Stimulated activated CD4-positive, alpha-beta T cell treated with anti-CD3 and anti-CD28 coated beads, Interleukin-1b, Interleukin-23, amount 100 ng/mL, for 4 hours (primary cell): ENCODE measurements at places on chromosomes 2 and 18.

DNA sequence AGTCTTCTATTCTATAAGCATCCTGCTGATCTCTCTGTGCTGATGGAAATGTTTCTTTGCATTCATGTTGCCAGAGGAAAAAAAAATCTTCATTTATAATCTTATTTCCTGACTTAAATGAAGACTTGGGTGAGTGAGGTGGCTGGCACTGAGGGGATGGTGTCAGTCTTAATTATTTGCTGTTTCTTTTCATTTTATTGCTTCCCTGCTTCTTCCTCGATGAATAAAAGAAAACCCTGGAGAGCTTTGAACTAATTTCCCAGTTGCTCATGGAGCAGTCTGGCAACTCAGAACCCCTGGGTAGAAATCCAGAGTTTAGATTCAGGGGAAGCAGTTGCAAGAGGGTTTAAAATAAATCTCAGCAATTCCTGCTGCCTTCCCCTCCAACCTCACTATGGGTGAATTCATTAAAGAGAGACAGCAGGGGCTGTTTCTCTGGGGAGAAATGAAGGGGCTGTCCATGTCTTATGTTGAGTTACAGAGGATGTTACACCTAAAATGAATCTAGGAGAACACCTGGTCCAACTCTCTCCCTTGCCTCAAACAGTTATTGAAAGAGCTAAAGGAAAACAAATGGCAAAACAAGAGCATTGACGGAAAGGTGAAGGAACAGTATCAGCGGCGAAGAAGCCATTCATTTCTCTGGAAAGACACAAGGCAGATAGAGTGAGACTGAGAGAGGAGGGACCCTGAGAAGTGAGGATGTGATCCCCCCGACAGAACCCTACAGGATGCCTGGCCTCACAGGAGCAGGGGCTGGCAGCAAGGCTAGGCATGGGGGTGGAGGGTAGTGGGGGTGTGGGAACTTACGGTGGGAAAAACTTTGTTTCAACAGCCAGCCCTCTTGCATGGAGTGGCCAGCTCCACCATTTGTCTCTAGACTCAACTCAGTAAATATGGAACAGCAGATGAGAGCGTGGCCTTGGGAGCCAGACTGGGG is 41.0 kb downstream of the SP110 start:
- no peak for DNase-seq

- DNase-seq: no peak
Observed at GRCh38 chr2:201698588-201699226, at the start of gene MPP4. Gene MPP4, minus strand, starts transcription at chr2:201698644. Its CDS starts 4,690 bp downstream, at chr2:201693954.

GRCh38 chr18:3982541-3982940 is 472.6 kb downstream of the DLGAP1 start:
- no peak for DNase-seq

DNA sequence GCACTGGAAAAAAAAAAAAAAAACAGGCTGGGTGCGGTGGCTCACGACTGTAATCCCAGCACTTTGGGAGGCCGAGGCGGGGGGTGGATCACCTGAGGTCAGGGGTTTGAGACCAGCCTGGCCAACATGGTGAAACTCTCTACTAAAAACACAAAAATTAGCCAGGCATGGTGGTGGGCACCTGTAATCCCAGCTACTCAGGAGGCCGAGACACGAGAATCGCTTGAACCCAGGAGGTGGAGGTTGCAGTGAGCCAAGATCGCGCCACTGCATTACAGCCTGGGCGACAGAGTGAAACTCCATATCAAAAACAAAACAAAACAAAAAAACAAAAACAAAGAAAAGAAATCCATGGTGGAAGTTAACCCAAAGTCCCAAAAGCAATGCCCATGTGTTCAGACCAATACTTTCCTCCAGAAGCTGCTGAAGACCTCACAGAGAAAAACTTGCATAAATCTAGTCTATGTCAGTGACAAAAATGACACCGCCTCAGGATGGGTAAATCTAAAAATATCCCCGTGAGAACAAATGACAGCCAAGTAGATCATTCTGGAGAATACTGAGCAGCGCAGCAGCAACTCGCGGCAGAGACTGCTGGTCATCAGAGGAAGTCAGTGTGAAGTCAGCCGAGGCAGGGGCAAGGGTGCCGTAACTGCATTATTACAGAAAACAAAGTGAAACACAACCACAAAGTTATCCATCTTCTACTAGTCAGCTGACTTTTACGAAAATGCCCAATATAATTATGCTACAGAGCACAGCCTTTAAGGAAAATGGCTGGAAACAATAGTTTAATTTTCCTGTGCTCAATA is 41.0 kb downstream of the LPIN2 start:
- DNase-seq: no peak

DNA sequence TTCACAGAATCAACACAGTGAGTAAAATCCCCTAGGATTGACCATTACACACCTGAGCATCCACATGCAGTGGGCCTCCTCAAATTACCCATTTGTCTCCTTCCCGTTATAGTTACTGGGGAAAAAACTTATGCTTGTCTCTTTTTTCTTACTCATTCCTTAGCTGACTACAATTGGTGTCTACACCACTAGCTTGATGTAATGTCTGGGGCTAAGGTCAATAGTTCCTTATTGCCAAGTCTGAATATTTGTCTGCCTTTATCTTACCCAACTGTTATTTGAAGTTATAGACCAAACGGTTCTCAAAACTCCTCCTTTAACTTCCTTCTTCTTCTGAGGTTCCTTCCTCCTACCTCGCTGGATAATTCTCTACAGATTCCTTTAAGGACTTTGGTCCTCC is 41.9 kb upstream of the TMEM17 start:
- no peak for DNase-seq

DNA sequence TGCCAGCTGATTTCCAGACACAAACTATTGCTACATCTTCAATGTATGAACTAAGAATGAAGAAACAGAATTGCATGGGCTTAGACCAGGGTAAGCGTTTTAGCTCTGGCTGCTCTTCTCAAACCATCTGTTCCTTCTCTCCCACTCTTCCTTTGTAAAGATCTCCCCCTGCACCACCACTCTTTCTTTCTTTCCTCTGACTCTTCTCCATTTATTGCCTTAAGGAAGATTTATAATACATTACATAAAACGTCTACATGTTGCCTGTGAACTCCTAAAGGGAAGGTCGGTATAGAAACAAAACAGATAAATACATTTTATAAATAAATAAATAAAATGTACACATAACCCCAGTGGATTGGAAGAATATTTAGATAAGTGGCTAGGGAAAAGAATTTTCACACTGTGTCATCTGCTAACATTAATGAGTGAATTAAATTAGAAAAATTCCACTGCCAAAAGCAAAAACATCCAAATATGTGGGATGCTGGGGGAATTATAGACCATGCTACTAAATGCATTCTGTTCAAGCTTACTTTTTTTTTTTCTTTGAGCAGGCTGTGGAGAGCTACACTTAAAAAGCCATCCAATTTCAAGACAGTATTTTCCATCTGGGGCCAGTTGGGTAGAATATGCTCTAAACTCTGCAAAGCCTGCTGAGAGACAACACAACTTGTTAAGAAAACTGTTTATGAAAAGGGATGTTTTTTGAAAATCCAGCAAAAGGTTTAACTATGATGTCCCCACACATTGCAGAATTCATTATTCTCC is 41.5 kb downstream of the NCKAP5 start:
- no peak for DNase-seq

GRCh38 chr2:10534514-10535250 is 86.6 kb upstream of the ODC1 start:
- DNase-seq: no peak

GRCh38 chr2:223369889-223370288 is 232.3 kb downstream of the SCG2 start:
- no peak for DNase-seq

DNA sequence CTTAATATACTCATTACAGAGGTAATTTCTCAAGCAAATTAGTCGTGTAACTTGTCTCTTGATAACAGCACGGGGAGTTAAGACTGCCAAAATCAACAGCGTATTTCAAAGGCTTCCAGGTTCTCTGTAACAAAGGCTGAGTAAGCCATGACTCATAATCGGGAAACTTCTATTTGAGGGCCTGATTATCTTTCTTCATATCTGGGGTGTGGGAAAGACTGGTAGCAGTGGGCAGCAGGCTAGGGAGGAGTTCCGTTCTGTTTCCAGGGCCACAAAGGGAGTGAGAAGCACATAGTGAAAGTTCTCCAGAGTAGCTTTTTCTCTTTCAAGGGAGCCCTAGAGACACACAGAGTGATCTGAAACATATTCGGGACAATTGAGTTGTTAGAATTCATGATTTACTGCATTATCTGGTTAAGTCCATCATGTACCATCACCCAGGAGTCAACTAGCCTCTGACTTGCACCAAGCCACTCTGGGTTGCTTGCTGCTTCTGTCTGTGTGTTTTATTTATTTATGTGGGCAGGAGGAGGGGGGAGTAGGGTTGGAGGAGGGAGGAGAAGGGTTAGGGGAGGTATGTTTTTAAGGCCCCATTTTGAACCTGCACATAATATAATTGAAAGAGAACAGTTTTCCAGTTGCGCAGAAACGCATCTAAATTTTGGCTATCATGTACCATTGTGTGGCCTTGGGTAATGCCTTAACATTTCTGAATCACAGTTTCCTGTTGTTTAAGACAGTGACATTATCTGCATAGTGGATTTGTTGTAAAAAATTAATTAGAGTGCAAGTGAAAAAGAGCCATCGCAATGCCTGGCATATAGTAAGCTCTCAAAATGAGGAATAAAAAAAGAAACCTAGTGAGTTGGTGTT is 80.5 kb upstream of the ITPRID2 start:
- no peak for DNase-seq
